ENCODE measurements at places on chromosomes 3 and 15.

DNA sequence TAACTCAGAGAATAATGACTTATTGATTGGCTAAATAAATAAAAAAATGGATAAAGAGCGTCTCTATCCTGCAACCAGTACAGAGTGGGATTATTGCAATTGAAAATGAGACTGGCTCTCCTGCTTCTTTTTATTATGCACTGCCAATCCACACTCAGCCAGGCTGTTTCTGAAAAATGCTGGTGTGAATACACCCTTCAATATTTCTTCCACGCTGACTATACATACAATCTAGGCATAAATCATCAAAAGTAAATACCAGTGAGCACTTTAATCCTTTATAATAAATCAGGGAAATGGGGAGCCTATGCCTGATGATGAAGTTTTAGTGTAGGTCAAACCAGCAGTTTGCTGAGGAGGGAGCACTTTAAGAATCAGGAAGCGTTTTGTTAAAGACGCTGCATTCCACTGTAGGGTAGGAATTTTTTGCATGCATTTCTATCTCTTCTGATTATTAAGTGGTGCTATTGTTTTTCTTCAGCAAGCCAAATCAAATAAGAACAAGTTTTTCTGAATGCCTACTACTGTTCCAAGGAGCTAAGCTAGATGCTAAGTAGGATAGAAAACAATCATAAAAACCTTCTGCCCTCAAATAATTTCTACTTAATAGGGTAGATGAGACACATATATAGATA, 781.5 kb downstream of the TBL1XR1 start:
- DNase-seq = no peak

GRCh38 chr3:31729573-31729972, 196.8 kb downstream of the STT3B start:
- no peak for DNase-seq

DNA sequence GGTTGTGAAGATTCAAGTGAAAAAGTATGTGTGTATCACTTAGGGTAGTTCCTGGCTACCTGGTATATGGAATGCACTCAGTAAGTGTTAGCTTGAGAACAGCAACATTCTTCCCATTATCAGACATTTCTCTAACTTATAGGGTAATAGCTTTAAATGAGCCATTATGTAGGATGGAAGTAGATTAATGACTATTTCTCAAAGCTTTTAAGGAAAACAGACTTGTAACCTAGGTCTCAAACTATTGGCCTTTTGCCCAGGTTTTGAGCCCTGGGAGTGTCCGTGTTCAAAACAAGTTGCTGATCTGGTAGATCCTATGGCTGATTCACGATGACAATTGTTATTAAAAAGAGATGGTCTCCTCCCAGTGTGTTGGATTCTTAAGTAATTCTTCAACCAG, 129.1 kb upstream of the UMPS start:
- DNase-seq = no peak

GRCh38 chr3:25038922-25039321, 389.1 kb upstream of the RARB start:
- no peak for DNase-seq

GRCh38 chr3:141049681-141050080, 1.5 kb upstream of the SPSB4 start:
- no peak for DNase-seq

DNA sequence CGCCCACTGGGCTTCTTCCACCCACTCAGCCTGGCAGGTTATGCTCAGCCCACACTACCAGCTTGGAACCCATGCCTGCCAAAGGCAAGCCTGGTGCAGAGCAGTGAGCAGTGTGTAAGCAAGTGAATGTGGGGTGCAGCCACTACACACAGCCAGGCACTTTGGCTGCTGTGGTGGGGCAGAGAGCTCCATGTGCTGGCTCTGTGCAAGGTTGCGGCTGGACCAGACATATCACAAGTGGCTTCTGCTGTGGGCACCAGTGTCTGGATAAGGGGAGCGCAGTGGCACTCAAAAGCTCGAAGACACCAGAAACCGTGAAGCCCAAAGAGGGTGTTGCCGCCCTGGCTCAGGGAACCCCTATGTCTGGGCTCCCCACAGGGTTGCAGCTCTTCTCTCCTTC, 563.7 kb downstream of the SI start:
- no peak for DNase-seq

GRCh38 chr15:65918945-65919344, 49.7 kb downstream of the RAB11A start:
- no peak for DNase-seq

GRCh38 chr15:96367311-96368200, 37.1 kb downstream of the NR2F2 start:
- no peak for DNase-seq

DNA sequence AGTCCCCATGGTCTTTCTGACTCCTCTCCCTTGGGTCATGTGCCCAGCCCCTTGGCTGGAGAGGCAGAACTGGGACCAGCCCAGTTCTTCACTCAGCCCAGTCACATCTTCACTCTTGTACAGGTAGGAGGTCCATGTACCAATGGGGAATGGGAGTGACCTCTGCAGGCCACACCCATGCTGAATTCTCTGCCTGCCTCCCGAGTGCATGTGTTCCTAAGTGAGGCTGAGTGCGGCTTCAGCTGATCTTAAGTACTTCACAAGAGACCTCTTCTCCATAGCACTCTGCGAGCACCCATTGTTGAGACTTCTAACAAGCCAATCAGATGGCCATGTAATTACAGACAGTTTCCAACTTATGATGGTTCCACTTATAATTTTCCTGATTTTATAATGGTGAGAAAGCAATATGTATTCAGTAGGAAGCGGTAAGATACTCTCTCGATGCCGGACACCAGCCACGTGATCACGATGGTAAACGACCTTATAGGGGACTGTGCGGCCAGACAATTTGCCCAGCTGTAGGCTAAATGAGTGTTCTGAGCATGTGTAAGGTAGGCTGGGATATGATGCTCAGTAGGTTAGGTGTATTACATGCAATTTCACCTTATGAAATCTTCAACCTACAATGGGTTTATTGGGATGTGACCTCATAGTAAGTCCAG, 112.1 kb downstream of the KLF13 start:
- DNase-seq = no peak
